Left renal pelvis (tissue), 4 donors: ENCODE measurements at places on chromosomes 5 and 9.

DNA sequence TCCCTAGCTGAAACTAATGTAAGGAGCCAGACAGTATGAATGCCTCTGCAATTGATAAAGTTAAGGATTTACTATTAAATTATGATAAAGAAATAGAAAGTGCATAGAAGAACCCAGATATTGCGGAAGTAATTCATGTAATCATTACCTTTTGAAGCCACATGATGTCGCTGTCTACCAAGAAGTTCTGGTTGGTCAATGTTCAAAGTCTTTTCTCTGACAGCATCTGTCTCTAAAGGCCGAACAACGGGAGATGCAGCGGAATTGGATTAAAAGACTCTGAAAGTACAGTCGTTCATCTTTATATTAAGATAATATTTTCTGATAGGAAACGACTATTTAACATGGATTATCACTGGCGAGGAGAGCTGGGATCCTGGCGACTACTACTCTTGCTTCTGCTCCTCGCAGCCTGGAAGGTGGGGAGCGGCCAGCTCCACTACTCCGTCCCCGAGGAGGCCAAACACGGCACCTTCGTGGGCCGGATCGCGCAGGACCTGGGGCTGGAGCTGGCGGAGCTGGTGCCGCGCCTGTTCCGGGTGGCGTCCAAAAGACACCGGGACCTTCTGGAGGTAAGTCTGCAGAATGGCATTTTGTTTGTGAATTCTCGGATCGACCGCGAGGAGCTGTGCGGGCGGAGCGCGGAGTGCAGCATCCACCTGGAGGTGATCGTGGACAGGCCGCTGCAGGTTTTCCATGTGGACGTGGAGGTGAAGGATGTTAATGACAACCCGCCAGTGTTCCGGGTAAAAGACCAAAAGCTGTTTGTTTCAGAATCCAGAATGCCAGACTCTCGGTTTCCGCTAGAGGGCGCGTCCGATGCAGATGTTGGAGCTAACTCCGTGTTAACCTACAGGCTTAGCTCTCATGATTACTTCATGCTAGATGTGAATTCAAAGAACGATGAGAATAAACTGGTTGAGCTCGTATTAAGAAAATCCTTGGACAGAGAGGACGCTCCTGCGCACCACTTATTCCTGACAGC lies at the start of gene PCDHA8:
TSS of gene PCDHA8 (plus strand) at position 210 of the 985 bp plus-strand sequence. CDS start at position 345, 135 bp downstream.
- DNase-seq = no peak

GRCh38 chr9:77820293-77820954 lies 172.3 kb upstream of the GNA14 start:
- no peak for DNase-seq

GRCh38 chr9:69122082-69122548 lies 52.0 kb upstream of the TJP2 start:
- peak; percentile 61 for DNase-seq

- DNase-seq = no peak
Observed at GRCh38 chr5:32163785-32164184, 10.3 kb downstream of the GOLPH3 start.

- no peak for DNase-seq
Observed at GRCh38 chr9:5764130-5764868, 68.6 kb downstream of the ERMP1 start.

DNA sequence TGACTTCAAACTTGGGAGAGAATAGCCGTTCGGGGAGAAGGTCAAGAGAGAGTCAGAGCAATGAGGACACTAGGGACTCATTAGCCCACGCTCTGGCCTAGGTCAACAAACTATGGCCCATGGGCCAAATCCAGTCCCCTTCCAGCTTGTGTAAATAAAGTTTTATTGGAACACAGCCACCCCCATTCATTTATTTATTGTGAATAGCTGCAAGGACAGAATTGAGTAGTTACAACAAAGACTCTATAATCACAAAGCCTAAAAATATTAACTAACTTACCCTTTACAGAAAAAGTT lies 33.1 kb upstream of the TRIM32 start:
- no peak for DNase-seq

GRCh38 chr5:95163079-95163478 lies 121.8 kb downstream of the MCTP1 start:
- DNase-seq = no peak
